Esophagus squamous epithelium (tissue), 5 donors: ENCODE measurements at places on chromosomes 1 and 21.

- no peak for DNase-seq
Measured at GRCh38 chr1:208042041-208042615, 131.2 kb upstream of the CD34 start.

- DNase-seq, result no peak
Measured at GRCh38 chr1:156494309-156494895, 6.2 kb downstream of the MEF2D start.

DNA sequence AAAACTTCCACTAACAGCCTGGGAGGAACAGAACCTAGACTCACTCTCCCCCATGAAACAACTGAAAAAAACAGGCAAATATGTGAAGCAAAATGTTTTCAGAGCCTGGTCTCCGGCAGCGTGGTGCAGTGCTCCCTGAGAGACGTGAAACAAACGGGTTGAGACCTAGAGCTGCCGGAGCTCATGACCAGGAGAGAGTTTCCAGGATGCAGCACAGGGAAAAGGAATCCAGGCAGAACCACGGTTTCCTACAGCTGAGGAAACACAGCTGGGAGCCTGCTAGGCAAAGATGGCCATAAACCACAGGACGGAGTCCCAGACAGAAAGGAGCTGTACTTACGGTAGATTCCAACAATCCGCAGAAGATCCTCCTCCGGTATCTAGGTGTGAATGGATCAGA lies 20.2 kb upstream of the SLC19A1 start:
- no peak for DNase-seq

GRCh38 chr21:43187715-43188114 lies 18.9 kb downstream of the CRYAA start:
- no peak for DNase-seq

- no peak for DNase-seq
Measured at GRCh38 chr1:44413740-44414139, 8.7 kb downstream of the RNF220 start.

DNA sequence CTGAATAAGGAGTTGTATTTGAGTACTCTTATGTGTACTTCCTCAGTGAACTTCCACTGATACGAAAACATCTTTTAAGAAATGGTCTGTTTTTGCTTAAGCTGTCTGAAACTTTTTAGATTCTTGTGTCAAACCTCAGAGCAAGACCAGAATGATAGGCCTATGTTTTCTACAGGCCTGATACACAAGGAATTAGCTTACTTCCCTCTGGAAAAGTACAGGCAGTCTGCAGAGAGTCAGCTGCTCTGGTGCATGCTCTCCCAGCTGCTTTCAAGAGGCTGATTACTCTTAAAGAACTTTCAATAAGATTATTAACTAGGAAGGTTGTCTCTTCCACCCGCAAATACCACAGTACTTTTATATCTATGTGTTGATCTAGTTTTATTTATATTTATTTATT lies 9.5 kb downstream of the SNX27 start:
- no peak for DNase-seq

DNA sequence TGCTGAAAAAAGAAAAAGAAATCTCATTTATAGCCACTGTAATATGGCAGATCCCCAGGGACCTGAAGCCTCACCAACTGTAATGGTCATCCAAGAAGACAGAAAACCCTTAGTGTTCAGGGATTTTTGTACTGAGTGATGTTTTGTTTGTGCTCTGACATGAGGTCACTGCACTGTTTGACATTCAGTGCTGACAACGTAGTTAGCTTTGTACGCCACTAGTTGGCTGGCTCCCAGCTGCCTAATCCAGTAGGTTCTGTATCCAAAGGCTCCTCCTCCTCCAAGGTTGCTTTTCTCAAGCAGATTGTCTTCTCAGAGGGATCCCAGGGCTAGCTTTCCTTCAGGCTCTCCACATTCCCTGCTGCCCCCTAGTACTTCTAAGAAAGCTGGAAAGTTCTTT lies 9.5 kb upstream of the YRDC start:
- DNase-seq, result no peak

DNA sequence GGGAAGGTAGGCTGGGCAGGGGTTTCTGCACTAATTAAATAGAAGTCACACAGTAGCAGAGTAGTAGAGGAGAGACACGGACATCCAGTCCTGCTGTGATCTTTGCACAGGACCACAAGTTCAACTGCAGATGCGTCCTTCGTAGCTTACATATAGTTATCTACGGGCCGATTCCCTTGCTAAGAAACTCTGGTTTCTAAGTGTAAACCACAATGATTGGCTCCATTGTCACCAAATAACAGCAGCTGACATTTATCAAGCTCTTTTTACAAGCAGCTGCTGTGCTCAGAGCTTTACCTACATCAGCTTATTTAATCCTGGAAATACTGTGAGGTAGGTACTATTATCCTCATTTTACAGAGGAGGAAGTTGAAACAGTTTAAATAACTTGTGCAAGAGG lies 3.1 kb downstream of the SLC45A3 start:
- DNase-seq, result no peak

GRCh38 chr1:190273161-190273560 lies 204.5 kb downstream of the BRINP3 start:
- no peak for DNase-seq

GRCh38 chr1:14597343-14598006 lies 1.0 kb upstream of the KAZN start:
- no peak for DNase-seq
